ENCODE measurements at places on chromosomes 3 and 15.

GRCh38 chr3:24464389-24464788 lies 30.3 kb downstream of the THRB start:
- DNase-seq = no peak

DNA sequence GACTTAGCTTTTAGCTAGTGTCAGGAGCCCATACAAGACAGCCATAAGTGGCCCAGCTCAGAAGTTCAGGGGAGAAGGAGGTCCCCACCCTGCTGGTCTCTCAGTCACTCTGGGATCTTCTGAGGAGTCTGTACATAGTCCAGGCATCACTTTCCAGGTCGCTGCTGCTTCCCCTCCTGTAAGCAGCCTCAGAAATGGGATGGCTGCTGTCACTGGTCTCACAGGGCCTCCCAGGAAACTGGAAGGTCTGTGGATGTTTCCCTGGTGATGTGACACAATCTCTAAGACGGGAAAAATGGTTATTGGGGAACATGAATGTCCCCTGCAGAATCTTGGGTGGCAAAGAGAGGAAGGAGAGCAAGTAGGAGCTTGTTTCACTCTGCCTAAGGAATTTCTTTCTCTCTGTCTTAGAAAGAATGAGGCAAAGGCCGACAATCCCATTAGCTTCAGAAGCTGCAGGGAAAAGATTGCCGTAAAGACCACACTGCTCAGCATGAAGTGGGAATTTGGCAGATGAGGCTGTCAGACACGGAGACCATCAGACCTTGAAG lies 43.2 kb upstream of the TNFAIP8L3 start:
- no peak for DNase-seq

DNA sequence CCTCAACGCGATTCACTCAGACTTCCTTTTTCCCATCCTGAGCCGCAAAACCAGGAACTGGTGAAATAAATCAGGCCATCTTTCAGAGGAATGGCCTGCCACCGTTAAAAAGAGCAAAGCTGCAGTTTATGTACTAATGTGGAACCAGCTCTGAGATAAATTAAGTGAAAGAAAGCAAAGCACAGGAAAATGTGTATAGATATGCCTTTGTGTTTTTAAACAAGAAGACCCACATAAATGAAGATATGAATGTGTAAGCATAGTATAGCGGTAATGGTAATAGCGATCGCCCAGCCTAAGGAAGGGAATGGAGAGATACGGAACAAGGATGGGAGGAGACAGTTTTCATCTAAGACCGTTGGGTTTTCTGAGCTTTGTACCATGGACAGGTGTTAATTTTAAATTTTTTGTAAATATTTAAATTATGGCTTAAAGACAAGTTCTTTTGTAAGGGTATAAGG lies 30.8 kb upstream of the RPN1 start:
- no peak for DNase-seq

- DNase-seq = no peak
Observed at GRCh38 chr3:117350371-117350770, 640.8 kb downstream of the TUSC7 start.

GRCh38 chr3:46930945-46931403 lies 45.6 kb downstream of the CCDC12 start:
- peak; percentile 46 for DNase-seq

DNA sequence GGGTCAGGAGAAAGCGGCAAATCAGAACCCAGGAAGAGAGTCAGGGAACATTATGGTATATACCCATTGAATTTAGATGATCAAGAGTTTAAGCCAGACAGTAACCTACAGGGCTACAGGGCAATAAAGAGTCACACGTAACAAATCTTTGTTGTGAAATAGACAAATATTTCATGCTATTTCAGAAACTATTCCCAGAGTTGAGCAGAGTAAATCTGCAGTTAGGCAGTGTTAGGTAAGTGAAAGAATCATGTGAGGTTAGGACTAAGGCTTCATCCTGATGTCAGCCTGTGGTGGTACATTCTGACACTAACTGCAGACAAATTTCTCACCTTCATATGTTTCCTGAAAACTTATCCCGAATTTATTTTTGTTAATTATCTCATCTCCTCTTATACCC lies 153.0 kb downstream of the UBE2E2 start:
- no peak for DNase-seq

GRCh38 chr3:112333381-112334317 lies 693 bp downstream of the CD200 start:
- DNase-seq = no peak

- DNase-seq = no peak
Observed at GRCh38 chr3:4351164-4351855, 48.1 kb downstream of the SETMAR start.

- DNase-seq = no peak
Observed at GRCh38 chr3:34312684-34313083, 514.3 kb downstream of the PDCD6IP start.

- no peak for DNase-seq
Observed at GRCh38 chr3:196208942-196209695, 2.1 kb downstream of the ZDHHC19 start.

DNA sequence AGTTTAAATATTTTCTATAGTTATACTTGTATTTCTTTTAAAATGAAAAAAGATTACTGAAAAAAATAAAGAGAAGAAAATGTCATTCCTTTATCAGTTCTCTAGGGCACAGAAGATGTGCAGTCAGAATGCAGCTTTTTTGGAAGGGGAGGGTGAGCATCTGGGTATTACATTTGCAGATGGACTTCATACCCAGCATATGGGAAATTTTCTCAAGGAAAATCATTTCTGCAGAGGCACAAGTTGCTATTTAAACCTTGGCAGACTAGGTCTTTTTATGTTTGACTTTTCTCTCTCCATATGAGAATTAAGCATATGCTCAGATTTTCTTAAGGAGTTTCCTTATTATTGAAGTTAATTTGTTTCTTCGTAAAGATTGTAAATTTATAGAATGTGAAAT lies 39.5 kb upstream of the ZNF385D start:
- DNase-seq = no peak

- DNase-seq = no peak
Observed at GRCh38 chr3:57756528-57757401, 656 bp downstream of the SLMAP start.

- no peak for DNase-seq
Observed at GRCh38 chr15:48176112-48176511, 2.0 kb downstream of the MYEF2 start.

- DNase-seq = no peak
Observed at GRCh38 chr3:124824286-124824915, 62.8 kb downstream of the ITGB5 start.

- no peak for DNase-seq
Observed at GRCh38 chr15:50800715-50801114, 35.2 kb upstream of the SPPL2A start.

- no peak for DNase-seq
Observed at GRCh38 chr3:133453383-133453782, 53.5 kb downstream of the BFSP2 start.

- DNase-seq = no peak
Observed at GRCh38 chr3:129622226-129622874, 15.9 kb upstream of the PLXND1 start.

DNA sequence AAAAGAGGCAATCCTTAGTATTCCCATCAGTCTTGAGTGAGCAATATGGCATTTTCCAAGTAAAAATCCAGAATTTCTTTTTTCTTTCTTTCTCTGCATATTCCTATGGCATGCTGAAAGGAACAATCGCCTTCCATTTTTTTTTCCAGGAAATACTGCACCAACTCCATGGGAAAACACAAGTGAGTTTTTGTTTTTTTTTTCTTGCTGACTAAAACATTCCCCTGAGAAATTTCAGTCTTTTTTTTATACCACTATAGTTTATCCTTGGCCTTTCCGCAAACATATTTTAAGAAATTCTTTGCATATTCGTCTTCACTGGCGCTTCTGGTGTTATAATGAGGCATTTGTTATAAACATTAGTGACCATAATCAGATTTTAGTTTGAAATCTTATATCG lies 429.6 kb upstream of the MDFIC2 start:
- DNase-seq = no peak

DNA sequence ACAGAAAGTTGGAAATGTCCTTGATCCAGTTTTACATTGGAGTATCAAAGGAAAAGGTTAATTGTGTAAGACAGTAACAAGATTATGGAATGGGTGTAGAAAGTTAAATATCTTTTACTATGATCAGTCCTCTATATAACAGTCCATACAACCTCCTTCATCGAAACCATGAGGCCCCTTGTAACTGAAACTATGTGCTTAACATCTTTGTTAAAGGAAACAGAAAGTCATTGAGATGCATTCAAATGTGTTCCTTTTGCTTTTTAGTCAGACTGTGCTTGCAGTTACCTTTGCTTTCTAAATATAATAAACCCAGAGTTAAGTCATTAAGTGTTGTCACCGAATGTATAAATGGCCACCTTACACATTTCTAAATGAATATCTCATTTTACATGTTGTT lies 1298.5 kb downstream of the ROBO2 start:
- no peak for DNase-seq

DNA sequence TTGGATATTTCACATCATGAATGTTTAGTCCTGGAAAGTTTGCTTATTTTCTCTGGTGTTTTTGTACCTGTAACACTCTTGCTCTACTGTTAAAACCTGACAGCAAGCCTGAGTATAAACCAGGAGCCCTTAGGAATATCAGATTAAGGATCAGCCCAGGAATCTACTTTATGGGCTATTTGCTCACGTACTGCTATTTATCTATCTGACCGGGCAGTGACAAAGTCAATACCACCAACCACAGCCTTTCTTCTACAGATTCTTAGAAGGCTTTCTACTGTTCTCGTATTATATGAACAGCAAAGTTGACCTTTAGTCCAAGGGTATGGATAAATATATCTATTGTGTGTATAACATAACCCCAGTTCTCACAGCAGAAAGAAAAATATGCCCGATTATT lies 521.2 kb downstream of the RBMS3 start:
- DNase-seq = peak; percentile 54

DNA sequence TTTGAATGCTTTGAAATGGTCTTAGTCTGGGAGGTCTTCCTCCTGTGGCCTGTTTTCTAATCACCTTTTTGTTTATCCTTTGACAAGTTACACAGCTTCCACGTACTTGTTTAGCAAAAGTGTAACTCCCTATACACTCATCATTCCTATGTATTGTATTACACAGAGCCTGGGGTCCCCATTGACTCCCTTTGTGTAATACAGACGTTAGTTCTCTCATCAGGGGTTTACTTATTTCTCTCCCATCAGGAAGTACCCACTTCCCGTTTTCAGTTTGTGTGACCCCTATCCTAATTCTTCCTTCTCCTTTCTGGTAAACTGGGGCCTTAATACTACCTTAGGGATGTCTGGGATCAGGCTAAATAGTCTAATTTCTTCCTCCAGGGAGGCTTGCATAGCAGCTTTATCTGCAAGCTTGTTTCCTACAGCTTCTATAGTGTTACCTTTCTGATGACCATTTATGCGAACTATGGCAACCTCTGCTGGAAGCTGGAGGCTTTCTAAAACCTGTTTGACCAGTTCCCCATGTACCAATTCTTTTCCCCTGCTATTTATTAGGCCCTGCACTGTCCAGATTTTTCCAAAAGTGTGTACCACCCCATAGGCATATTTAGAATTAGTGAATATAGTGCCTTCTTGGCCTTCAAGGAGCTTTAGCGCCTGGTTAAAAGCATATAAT lies 22.4 kb downstream of the ARL8B start:
- peak; percentile 62 for DNase-seq

DNA sequence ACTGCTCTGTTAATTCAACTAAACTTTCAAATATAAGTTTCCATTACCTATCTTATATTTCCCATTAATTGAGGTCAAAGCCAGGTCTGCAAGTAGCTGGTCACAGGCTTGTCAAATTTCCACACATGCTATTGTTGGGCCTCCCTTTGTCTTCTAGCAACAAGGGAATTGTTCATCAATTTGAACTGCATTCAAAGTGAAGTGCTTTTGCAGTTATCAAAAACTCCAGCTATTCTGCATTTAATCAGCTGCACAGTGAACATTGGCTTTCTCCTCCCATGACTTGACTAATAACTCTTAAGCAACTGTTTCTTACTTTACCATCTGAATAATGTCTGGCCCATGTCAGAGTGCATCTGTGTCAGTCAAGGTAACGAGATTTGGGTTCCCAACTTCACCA lies 198.4 kb downstream of the KCNH8 start:
- DNase-seq = no peak

DNA sequence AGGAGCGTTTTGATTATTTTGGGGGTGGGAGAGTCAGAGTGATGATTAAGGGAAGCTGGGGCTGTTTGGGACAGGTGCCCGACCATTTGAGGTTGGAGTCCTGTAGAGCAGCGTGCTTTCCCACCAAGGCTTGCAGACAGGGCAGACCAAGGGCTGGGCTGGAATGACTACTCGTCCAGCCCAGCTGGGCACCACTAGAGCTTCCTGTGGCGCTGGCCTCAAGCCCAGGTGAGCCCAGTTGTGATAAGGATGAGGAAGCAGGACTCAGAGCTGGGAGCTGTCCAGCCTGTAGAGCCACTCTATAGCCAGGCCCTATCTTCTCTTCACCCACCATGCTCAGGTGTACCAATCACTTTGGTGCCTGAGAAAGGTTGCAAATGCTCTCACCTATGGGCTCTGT lies 75.8 kb upstream of the ACAN start:
- DNase-seq = peak; percentile 73

DNA sequence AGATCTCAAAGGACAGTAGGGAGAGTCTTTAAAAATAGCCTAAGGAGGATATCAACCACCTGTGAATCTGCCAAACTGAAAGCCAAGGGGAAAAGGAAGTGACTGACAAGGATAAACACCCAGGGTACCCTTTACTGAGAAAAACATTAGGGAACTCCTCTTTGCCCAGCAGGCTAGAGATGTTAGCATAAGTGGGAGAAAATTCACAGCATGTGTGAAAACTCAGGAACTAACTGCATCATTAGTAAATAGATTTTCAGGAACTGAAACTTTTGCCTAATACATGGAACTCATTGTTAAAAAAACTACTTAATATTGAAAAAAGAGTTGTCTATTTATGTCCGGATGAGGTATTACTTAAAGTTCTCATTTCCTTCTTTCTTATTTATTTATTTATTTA lies 375.5 kb downstream of the NTRK3 start:
- DNase-seq = no peak

DNA sequence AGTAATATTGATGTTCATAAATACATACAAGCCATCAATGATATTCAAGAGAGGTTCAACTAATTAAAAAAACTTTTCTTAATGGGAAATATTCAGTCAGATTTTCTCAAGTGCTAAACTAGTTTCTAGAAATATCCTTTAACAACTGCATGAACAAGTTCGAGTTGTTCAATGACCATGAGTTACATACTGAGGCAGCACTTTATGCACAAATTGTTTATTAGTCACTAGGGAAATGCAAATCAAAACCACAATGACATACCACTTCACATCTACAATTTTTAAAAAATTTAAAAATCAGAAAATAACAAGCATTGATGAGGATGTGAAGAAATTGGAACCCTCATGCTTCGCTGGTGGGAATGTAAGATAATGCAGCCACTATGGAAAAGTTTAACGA lies 62.4 kb downstream of the RAD18 start:
- no peak for DNase-seq

- no peak for DNase-seq
Observed at GRCh38 chr3:190608850-190609589, 95.1 kb downstream of the IL1RAP start.

GRCh38 chr15:69767191-69767590 lies 314.6 kb downstream of the RPLP1 start:
- DNase-seq = no peak
